ENCODE measurements at places on chromosomes 7 and 10.

- DNase-seq = no peak
These were observed 41.5 kb downstream of the TET1 start for GRCh38 chr10:68601501-68602265.

DNA sequence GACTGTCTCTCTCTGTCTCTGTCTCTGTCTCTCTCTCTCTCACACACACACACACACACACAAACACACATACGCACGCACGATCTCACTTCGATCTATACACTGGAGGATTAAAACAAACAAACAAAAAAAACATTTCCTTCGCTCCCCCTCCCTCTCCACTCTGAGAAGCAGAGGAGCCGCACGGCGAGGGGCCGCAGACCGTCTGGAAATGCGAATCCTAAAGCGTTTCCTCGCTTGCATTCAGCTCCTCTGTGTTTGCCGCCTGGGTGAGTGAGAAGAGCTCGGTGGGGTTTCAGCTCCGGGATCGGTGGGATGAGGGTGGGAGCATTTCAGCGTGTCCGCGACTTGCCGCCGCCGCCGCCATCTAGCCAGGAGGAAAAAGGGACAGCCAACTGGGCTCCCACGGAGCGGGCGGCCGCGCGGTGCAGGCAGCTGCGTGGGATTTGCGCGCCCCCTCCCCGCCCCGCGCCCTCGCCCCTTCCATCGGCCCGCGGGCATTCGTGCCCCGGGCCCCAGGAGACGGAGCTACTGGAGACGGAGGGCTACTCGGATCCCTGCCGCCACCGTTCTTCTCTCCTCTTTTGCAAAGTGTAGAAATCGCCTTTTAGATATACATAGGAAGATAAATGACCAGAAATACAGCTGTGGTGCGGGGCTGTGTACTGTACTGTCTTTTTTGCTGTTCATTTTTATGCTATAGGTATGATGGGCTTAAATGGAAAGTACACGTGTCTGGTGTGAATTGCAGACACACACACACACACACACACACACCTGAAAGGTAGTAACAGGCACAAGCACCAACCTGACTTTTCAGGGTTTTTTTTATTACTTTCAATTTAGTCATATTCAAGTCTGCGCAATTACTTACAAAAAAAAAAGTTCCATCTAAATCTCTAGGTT lies 581 bp downstream of the PTPRZ1 start:
- DNase-seq = peak; percentile 13

GRCh38 chr10:47249881-47250280 lies 50.1 kb upstream of the GDF10 start:
- no peak for DNase-seq

- no peak for DNase-seq
These were observed 609.6 kb downstream of the PARD3 start for GRCh38 chr10:34205452-34205851.

DNA sequence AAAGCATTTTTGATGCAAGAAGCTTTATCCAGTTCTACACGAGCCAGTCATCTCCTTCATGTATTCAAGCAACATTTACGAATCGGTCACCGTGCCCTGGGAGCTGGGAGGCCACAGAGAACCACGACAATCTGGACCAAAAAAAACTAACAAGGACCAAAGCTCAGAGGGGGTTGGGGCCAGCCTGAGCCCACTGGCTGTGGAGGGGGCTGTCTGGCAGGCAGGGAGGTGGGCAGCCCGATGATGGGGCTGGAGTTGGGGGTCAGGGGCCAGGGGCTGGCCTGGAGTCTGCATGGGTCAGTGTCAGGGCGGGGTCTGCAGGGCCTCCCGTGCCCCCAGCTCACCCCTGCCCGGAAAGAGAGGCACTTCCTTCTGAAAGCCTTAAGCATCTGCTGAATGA lies 12.5 kb upstream of the GRIFIN start:
- no peak for DNase-seq

DNA sequence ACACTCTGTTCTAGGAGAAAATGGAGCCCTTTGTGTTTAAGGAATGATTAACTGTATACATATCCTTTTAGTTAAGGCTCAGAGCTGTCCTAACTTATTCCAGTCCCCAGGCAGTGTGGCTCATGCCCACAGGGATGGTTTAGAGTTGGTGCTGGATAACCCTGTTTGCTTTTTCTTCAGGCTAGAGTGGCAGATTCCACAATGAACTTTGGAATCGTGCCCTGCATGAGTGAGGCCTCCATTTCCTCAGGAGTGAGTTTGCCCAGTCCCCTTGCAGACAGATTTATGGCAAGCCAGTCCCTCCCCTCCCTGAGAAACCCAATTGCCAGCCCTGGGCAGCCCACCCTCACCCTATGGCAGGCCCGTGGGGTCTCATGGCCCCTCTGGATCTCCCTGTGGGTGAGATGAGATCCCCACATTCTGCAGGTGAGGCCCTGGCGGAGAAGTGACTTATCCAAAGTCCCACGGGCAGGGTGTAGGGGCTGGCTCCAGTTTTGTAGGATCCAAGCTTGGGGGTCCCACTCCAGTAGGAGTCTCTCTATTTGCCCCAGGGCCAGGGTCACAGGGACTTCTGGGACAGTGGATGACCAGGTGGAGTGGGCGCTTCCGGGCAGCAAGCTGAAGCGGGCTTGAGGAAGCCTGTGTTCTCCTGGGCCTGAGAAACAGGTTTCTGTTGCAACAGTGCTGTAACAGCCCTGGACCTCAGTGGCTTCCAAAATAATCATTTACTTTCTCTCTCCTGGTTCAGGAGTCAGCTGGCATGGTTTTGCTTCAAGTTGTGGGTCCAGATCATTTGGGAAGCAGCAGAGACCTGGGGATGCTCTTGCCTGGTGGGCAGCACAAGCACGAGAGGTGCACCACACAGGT lies 9.0 kb upstream of the COMTD1 start:
- no peak for DNase-seq

DNA sequence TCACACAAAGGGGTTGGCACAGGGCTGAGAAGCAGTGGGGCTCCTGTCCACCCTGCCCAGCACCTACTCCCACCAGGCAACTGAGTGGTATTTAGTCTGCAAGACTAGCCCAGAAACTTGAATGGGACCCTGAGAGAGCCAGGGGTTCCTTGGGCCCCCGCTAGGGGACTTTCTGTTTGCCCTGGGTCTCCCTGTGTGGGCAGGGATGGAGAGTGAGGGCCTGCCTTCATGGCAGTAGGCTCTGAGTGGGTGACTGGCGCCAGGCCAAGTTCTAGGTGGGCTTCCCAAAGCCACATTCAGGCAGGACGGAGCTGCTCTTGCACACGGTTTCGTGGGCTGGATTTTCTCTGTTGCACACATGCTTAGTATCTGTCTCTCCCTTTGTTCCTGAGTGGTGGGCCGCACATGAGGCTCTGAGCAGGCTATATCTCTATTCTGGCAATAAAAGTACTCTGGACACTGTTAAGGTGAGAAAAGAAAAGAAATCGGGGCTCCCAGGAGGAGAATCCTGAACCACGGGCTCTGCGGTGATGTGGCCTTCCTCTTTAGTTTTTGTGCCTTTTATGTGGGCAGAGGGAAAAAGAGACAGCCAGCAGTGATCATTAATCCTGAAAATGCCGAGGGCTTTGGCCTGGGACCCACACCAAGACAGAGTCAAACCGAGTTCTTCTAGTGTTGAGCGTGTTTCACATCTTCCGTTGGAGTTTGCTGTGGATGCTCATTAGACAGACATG lies 26.9 kb downstream of the IL2RA start:
- DNase-seq = no peak
